ENCODE measurements at places on chromosomes 2 and 18. TPM values are rescaled to one million over a fixed set of nuclear protein-coding genes. Genes with fewer than 3 reads are reported as not detected.

Gene GALNT14
- 0.53 TPM for total RNA-seq

Gene FAM110C
- 5.3 TPM for total RNA-seq

Gene LRRC30
- not detected for total RNA-seq

Gene MATN3
- total RNA-seq = 0.29 TPM

Gene ZNF519
- 4.8 TPM for total RNA-seq

Gene SH3YL1
- 14.0 TPM for total RNA-seq

Gene ATP6V1B1
- 0.85 TPM for total RNA-seq

Gene ATG9A
- 69.0 TPM for total RNA-seq

Gene STON1
- total RNA-seq = 19.1 TPM

Gene SLC9A4
- total RNA-seq = not detected

Gene UBXN2A
- total RNA-seq = 23.7 TPM

Gene CROCC2
- total RNA-seq = not detected

Gene KCNE4
- 4.5 TPM for total RNA-seq

Gene MTCL1
- 4.3 TPM for total RNA-seq

Gene GCG
- not detected for total RNA-seq

Gene MTA3
- total RNA-seq = 21.8 TPM

Gene CHN1
- total RNA-seq = 6.7 TPM

Gene CYP26B1
- 8.5 TPM for total RNA-seq

Gene COL6A3
- 186 TPM for total RNA-seq

Gene PRSS56
- 0.16 TPM for total RNA-seq

Gene STK25
- 89.2 TPM for total RNA-seq

Gene CLK1
- total RNA-seq = 52.9 TPM

Gene AGXT
- total RNA-seq = 0.29 TPM

Gene TMEM185B
- total RNA-seq = 22.2 TPM

Gene HOXD11
- total RNA-seq = not detected

Gene B4GALT6
- 7.9 TPM for total RNA-seq

Gene FBXO15
- 0.47 TPM for total RNA-seq

Gene SLC38A11
- total RNA-seq = 0.71 TPM

Gene TUBA3E
- 6.0 TPM for total RNA-seq

Gene SNRNP27
- total RNA-seq = 44.1 TPM

Gene EMX1
- not detected for total RNA-seq

Gene CDH7
- not detected for total RNA-seq

Gene SLC16A14
- total RNA-seq = 3.1 TPM

Gene CPO
- total RNA-seq = 0.34 TPM

Gene GATA6
- total RNA-seq = 59.6 TPM

Gene NEU2
- not detected for total RNA-seq

Gene LOXHD1
- 0.24 TPM for total RNA-seq

Gene TGFA
- 1.0 TPM for total RNA-seq

Gene COL5A2
- 29.9 TPM for total RNA-seq

Gene LIPG
- total RNA-seq = 0.09 TPM

Gene DSG4
- total RNA-seq = not detected

Gene TM4SF20
- not detected for total RNA-seq

Gene DAPL1
- total RNA-seq = not detected

Gene RASGRP3
- 39.9 TPM for total RNA-seq

Gene CHRND
- total RNA-seq = not detected

Gene C2orf92
- 3.9 TPM for total RNA-seq

Gene CCDC148
- total RNA-seq = 2.0 TPM

Gene RBKS
- 3.3 TPM for total RNA-seq

Gene SP9
- total RNA-seq = not detected

Gene TMEM163
- total RNA-seq = 11.6 TPM

Gene RFX8
- total RNA-seq = not detected

Gene CABYR
- total RNA-seq = 0.86 TPM

Gene NT5DC4
- not detected for total RNA-seq

Gene CAVIN2
- 145 TPM for total RNA-seq

Gene ASB18
- 1.9 TPM for total RNA-seq

Gene HAT1
- total RNA-seq = 32.2 TPM

Gene CNDP1
- total RNA-seq = not detected
